ENCODE measurements at places on chromosomes 12 and 14.

DNA sequence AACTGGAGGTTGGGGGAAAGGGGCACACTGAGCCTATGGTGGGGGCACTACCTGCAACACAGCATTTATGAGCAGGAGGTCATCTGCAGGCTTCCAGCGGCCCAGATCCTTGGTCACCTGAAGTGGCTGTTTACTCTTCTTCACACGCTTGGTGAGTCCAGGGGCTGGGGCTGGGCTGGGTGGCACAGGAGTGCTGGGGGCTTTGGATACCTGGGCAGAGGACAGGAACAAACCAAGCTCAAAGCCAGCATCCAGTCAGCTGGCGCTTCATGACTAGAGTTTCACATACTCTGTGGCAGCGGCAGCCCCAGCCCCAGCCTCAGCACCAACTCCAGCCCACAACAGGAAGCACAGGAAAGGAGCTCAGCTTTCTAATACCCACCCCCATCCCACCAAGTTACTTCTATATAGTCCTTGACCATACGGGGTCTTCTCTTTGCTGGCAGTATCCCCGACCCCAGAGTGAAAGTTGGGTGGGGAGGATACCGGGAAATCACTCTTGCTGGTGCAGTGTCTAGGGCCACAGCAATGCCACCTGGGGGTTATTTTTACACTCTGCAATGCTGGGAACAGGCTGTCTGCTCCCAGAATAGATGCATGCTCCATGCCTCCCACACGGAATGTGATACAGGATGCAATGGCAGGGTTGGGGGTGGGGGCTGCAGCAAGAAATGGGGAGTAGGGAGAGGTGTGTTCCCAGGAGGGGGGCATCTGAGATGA lies 3.1 kb downstream of the MCRS1 start:
- DNase-seq, result no peak

GRCh38 chr14:56125772-56126636 lies 7.8 kb downstream of the PELI2 start:
- no peak for DNase-seq

- DNase-seq, result no peak
These were observed 146.9 kb upstream of the KRR1 start for GRCh38 chr12:75658286-75658685.

DNA sequence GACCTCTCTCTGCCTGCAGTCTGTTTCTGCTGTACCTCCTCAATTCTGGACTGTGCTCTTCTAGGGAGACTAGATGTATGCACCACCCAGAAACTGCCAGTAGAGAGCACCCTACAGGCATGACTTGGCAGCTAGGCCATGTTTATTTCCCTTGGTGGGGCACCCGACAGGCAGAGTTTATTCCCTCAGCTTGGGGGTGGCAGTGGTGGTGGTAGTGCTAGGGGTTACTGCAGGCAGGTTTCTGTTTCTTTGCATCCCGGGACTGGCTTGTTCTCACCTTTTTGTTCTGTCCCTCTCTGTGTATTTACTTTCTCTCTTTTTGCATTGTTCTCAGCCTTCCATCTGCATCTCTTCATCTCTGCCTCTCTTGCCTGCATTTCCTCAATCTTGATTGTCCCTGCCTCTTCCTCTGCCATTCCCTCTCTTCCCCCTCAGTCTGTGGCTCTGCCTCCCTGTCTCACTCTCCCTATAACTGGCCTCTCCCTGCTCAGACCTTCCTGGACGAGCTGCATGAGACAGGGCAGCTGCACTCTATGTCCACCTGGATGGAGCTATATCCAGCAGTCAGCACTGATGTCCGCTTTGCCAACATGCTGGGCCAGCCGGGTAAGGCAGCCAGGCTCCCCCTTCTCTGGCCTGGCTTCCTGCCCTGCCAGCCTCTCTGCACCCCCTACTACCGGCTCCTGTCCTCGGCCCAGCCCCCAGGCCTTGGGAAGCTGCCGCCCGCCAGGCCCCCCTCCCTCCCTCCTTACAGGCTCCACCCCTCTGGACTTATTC lies 13.8 kb downstream of the PRPF40B start:
- DNase-seq, result no peak

DNA sequence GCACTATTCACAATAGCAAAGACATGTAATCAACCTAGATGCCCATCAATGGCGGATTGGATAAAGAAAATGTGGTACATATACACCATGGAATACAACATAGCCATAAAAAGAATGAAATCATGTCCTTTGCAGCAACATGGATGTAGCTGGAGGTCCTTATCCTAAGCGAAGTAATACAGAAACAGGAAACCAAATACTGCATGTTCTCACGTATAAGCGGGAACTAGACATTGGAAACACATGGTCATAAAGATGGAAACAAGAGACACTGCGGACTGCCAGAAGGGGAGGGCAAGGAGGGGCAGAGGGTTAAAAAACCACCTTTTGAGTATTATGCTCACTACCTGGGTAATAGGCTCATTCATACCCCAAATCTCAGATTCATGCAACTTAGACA lies 234.1 kb upstream of the PLXNC1 start:
- no peak for DNase-seq

GRCh38 chr14:20848316-20848954 lies 42.8 kb upstream of the RNASE3 start:
- DNase-seq, result peak; percentile 28

- DNase-seq, result peak; percentile 1
These were observed 11.8 kb downstream of the ALG10B start for GRCh38 chr12:38328306-38328895.

DNA sequence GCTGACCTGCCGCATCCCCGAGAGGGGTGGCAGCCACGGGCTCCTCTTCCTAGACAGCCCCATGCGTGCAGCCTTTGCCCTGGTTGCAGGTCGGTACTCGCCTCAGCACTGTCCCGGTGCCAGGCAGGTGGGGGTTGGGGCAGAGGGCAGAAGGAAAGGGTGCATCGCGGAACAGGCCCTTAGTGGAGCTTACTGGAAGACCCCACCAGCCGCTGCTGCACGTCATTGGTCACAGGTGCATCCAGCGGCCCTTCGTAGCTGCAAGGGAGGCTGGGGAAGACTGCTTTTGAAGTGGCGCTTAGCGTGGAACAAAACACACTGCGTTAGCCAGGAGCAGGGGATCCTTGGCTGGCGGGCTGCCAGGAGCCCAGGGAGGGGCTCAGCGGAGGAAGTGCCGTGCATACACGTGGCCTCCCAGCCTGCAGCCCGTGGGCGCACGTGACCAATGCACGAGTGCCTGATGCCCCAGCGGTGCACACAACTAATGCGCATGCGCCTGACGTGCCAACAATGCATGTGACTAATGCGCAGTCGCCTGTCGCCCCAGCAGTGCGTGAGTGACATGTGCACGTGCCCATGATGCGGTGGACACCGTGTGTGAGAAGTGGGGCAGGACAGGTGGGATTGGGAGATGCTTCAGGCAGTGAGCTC lies 5.0 kb upstream of the EP400 start:
- no peak for DNase-seq

DNA sequence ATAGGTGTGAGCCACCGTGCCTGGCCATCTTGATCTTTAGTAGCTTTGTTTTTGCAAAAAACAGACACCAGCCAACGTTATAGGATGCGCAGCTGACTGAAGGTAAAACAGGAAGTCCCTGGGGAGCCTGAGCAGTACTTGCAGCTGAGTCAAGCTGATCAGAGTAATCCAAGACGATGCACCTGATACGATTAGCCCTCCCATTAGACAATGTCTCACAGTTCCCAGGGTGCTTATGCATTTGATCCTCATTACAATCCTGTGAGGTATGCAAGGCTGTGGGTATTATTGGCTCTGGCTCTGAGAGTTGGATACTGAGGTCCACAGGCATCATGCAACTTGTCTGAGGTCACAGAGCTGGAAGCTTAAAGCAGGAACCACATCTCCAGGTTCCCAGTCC lies 8.1 kb downstream of the KRT18 start:
- DNase-seq, result no peak

DNA sequence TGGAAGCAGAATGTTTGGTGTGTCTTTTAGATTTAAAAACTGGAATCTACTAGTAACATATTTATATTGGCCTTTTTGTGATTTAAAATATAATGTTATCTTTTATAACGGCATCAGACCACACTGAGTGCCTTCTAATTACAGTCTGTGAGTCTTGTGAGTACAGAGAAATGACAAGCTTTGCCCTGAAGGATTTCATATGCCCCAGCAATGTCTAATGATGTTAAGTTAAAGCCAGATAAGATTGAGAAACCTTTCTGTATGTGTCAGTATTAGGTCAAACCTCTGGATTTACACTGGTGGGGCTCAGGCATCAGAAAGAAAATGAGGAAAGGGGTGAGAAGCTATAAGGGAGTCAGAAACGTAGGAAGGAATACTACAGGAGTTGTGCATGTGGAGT lies 25.2 kb downstream of the PLEKHA5 start:
- no peak for DNase-seq

GRCh38 chr12:10115890-10116289 lies 14.1 kb downstream of the CLEC7A start:
- no peak for DNase-seq

DNA sequence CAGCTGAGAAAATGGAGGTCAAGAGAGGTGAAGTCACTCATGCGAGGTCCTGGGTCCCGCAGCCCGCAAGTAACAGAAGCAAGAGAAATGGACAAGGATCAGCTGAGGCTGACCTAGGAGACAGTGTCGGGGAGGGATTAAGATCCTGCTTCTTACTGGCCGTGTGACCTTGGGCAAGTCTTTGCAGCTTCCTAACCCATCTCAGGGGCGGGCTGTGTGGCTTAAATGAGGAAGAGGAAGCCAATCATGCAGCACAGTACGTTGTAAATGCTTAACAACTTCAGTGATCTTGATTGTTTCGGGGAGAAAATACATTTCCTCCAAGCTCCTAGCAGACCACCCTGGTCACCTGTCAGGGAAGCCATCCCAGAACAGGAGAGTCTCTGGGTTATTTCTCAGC lies 7.1 kb upstream of the PGF start:
- DNase-seq, result no peak

DNA sequence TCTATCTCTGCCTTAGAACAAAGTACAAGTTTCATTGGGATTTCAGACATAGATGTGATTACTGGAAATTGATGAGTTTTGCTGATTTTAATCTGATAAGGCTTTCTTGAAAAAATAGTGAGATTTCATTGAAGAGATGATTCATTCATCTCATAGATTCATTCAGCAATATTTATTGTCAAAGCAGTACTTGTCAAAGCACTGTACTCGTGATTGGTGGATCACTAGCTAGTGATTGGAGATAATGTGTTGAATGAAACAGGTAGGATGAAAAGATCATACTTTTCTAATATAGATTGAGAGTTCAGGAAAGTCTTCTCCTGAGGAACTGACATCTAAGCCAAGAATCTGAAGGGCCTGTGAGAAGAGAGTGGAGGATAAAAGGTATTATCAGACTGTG lies 71.0 kb downstream of the KTN1 start:
- no peak for DNase-seq

GRCh38 chr14:36493761-36494160 lies 26.3 kb downstream of the NKX2-1 start:
- DNase-seq, result no peak

DNA sequence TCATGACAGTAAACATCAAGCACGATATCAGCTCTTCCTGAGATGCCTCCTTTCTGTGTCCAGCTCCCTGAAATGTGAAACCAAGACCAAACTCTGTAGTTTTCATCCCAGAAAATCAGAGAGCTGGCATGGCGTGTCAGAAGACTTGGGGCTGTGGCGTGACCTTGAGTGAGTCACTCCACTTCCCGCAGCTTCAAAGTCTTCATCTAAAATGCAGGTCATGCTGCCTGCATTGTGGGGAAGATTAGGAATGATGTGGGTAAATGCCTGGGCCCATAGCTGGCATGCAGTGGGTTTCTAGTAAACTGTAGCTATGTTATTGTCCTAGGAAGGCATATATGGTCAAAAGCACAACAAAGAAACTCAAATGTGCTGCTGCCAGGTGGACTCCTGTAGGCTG lies 28.8 kb downstream of the OAS2 start:
- peak; percentile 53 for DNase-seq

GRCh38 chr12:16962889-16963288 lies 356.9 kb upstream of the LMO3 start:
- DNase-seq, result no peak

DNA sequence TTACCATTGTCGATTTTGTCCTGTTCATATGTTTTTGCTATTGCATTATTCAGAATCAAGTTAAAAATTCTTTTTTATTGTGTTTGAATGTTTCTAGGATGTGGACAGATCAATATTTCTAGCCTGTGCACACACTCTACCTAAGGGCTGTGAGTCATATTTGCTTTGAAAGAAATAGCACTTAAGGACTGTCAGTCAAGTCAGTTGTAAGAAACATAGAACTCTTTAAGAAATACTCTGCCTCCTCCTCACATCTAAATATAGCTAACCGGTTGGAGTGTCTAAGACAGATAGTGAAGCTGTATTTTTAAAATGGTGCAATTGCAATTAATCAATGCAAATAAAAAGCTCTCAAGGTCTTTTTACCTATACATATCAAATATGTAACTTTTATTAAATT lies 17.9 kb upstream of the MGST1 start:
- DNase-seq, result no peak

DNA sequence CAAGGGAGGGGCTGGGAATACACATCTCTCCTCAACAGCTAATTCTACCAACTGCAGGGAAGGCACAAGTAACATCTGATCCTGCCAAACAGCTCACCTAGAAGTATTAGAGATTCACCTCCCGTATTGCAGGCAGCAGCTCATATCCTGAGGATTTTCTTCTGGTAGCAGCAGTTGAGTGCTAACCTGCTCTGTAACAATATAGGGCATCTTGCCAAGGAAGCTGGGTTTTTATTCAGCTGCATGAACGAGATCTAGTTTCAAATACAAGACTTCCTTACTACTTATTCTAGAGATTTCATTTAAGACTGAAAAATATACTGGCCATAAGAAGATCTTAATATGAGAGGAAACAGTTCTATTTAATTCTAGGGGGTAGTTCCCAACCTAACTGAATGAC lies 261.4 kb upstream of the USP15 start:
- DNase-seq, result no peak

- no peak for DNase-seq
These were observed 146.8 kb upstream of the RASSF8 start for GRCh38 chr12:25811656-25812126.

DNA sequence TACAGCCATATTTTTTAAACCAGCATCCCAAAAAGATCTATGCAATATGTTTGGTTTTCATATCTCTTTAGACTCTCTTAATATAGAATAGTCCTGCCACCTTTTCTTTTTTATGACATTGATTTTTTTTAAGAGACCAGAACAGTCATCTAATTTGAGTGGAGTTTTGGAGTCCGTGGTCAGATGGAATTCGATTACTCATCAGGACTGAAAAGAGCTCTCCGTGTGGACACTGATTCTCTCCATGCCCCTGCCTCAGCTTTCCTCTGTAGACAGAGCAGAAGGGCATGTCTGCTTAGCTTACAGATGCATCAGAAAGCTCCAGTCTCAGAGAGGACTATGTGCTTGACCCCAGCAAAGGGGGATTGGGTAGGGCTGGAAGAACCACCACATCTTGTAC lies 27.8 kb downstream of the SMCO2 start:
- DNase-seq, result peak; percentile 66

GRCh38 chr14:54815016-54815415 lies 87.6 kb downstream of the GCH1 start:
- DNase-seq, result peak; percentile 58

DNA sequence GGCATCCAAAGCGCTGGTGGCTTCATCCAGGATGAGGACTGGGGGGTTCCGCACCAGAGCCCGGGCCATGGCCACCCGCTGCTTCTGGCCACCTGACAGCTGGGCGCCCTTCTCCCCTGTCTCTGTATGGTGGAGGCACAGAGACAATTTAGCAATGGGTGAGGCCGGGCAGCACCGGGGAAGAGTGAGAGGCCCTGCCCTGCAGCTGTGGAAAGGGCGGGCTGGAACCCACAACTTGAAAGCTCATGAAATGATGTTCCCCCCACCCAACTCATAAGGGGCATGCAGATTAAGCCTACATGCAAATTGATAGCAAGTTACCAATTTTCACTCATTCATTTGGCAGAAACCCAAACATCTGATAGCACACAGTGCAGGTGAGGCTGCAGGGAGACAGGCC lies 34.1 kb downstream of the ABCB9 start:
- DNase-seq, result no peak
